Uterus (tissue), 4 donors: ENCODE measurements at places on chromosomes 3 and 15. TPM values are rescaled to one million over a fixed set of nuclear protein-coding genes. Genes with fewer than 3 reads are reported as not detected.

DNA sequence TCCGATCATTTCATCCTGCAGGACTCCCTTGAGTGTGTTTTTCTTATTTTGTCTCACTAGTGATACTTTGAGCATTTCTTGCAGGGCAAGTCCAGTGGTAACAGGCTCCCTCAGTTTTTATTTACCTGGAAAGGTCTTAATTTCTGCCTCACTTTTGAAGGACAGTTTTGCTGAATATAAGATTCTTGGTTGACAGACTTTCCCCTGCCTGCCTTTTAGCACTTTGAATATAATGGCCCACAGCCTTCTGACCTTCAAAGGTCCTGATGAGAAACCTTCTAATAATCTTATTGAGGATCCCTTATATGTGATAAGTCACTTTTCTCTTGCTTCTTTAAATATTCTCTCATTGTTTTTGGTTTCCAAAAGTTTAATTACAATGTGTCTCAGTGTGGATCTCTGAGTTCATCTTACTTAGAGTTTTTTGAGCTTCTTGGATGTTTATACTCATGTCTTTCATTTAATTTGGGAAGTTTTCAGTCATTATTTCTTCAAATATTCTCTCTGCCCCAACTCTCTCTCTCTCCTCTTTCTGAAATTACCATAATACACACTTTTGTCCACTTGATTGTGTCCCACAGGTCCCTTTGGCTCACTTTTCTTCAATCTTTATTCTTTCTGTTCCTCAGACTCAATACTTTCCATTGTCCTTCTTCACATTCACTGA, 36.3 kb upstream of the ARIH1 start:
- no peak for DNase-seq

GPR149 gene
- total RNA-seq = not detected

GRCh38 chr3:43378066-43378935, 92.0 kb downstream of the SNRK start:
- DNase-seq = no peak

- DNase-seq = no peak
Observed at GRCh38 chr15:59553879-59554735, 57.5 kb upstream of the GCNT3 start.

AGTR1 gene
- 41.2 TPM for total RNA-seq

DNA sequence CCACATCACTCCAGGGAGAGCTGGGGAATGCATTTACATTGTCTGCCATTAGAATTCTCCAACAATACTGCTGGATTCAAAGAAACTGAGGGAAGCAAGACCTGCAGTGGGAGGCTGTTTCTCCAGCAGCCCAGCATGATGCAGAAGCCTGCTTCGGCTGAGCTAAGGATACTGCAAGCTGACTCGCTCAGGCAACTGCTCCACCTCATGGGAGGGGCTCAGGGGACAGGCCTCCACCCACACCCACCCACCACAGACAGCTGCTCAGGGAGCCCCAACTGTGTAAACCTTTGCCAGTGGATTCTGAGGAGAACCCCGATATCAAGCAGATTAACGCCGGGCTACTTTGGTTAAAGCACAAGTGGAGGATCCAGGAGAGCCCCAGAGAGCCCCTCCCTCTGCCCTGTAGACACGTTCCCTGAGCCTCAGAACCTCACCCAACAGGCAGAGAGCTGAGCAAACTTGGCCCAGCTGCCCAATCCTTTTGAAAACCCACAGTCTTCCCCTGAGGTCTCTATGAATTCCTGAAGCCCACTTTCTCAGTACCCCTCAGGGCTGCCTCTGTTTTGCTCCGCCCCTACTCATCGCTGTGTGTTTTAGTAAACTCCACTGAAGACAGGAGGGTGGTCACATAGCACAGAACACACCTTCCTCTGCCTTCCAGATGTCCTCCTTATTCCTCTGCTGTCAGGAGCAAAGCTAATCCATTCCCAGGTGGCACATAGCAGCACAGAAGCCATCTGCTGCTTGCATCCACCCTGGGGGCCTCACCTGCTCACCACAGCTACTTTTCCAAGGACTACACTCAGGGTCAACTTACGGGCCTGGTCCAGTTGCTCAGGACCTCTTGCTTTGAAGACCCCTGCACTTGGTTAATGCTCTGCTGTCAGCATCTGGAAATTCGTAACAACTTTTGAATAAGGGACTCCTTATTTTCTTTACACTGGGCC, 269.0 kb downstream of the ABHD5 start:
- DNase-seq = no peak

GRCh38 chr15:96058103-96058851, 272.2 kb upstream of the NR2F2 start:
- DNase-seq = no peak

DNA sequence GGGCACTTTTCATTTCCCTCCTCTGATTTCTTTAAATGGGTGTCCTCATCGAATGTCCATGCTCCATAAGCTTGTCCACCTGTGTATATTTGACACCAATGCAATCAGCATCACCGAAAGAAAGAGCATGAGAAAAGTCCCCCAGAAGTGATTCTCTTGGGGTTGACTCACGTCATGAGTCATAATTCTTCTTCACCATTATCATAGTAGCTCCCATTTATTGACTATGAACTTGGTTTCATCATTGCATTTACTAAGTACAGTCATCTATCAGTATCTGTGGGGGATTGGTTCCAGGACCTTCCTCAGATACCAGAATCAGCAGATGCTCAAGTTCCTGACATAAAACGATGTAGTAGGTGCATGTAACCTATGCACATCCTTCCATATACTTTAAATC, 372.5 kb upstream of the CFAP20DC start:
- no peak for DNase-seq

DNA sequence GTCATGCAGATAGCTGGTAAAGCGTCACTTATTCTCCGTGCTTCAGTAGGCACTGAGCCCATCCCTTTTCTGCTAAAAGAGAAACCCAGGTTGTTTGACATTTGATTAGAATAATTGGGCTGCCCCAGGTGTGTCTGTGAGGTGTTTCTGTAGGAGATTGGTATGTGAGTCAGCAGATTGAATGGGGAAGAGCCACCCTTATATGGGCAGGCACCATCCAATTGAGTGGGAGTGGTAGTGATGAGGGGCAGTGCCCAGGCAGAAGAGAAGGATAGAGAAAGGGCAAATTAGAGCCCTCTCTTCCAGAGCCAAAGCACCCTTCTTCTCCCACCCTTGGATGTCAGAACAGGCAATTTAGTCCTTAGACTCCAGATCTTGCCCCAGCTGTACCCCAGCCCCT, 384.3 kb upstream of the GBE1 start:
- DNase-seq = no peak

- DNase-seq = no peak
Observed at GRCh38 chr3:100548053-100548452, 55.6 kb downstream of the TMEM45A start.

GRCh38 chr15:67472957-67473356, 48.0 kb upstream of the C15orf61 start:
- DNase-seq = no peak

- DNase-seq = no peak
Observed at GRCh38 chr3:4724051-4724629, 231.0 kb downstream of the ITPR1 start.

DNA sequence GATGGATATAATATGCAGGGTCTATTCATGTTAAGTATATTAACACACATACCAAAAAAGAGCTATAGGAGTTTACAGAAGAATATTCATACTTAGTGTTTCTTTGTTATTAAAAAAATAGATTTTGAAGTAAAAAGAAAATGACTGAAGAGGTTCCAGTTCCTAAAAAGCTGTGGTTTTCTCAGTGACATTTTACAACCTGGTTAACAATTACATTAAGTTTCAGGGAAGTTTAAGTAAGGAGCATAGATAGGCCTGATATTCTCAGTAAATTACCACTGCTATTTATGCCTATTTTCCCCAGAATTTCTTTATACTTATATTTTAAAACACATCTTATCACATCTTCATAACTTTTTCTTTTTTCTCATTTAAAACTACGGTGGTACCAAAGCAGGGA, 43.6 kb upstream of the SPTSSB start:
- no peak for DNase-seq

DNA sequence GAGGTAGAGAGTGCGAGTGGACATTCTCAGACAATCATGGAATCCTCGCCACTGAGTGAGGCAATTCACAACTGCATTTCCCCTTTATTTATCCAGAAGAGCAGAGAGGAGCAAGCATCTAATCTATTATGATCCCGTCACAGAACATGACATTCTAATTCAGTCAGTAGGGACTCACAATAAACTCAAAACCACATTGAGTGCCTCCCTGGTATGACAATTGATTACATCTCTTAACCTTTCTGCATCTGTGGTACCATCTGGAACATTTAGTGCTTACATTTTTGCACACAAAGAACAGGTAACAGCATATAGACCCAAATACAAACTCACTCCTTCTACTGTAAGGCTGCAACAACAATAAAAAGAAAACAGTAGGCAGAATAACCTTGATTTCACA, 517.2 kb downstream of the GBE1 start:
- DNase-seq = no peak

SPINT1 gene
- 38.1 TPM for total RNA-seq

DNA sequence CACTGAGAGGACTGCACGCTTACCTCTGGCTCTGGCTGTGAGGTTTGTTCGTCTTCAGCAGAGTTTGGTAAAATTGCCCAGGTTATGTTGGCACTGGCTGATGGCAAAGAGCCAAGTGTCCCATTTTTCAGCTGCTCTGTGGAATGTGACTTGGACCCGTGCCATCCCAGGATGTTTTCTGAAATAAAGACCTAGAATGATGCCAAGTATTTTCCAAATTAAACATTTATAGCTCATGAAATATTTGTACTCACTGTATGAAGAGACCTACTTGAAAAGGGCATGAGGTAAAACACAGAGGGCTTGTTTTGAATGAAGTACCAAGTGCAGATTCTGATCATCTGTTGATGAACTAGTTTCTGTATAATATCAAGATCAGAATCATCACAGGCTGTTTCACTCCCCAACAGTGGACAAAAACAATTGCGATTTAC, 200.5 kb downstream of the STT3B start:
- DNase-seq = peak; percentile 27

DNA sequence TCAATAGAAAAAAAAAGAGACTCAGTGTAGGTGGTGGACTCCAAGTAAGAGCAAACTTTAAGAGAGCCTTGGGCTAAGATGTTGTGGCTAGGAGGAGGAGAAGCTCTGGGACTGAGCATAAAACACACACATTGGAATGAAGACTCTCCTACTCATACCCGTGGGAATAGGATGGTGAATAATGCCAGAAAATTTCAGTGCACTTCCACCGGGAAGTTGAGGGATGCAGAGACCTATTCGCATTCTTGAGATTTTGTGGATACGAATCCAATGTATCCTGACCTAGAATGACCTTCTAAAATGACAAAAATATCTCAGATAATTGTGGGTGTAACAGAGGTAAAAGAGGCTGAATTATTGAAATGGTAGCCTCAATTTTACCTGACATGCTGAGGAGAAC, 388.7 kb upstream of the SGO1 start:
- no peak for DNase-seq

MESP1 gene
- total RNA-seq = 2.7 TPM

SLC35A5 gene
- 42.6 TPM for total RNA-seq

DNA sequence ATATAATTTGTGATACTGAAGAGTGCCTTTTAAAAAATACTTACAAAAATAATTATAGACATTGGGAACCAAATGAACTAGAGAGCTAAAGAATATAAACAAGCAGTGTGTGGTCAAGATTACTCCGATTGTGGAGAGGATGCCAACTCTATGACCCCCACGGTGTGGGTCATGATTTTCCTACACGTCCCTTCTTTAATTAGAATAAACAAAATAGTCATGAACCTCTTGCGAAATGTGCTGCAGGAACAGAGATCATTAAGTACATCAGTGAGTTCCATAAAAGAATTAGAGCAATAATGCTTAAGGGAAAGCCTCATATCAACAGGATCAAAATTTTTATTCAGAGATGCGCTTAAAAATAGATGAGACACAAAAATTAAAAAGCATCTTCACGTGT, 476.6 kb upstream of the ROBO1 start:
- no peak for DNase-seq

AGBL1 gene
- total RNA-seq = not detected

MYZAP gene
- total RNA-seq = 18.8 TPM

ITGA11 gene
- total RNA-seq = 37.3 TPM

GRCh38 chr3:32261545-32261944, 23.1 kb downstream of the CMTM8 start:
- DNase-seq = no peak

GRCh38 chr3:38731522-38731921, 82.0 kb upstream of the SCN5A start:
- no peak for DNase-seq

CYP1A2 gene
- not detected for total RNA-seq

- no peak for DNase-seq
Observed at GRCh38 chr15:33357845-33358244, 47.1 kb downstream of the RYR3 start.

DNA sequence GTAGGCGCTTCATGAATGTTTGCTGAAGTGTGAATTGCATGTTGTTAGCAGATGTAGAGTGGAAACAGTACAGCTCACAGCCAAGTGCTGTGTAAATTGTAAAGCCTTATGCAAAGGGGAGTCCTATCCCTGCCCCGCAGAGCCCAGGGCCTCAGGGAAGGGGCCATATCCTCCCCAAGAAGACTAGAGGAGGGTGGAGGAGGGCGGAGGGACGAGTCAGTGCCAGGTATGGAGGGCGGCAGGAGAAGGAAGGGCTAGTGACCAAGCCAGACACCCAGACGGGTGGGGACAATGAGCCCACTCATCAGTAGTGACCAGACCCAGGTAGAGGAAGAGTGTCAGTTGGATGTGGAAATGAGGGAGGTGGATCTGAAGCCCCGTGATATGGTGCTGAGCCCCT, 45.2 kb downstream of the ZNF710 start:
- DNase-seq = no peak

- no peak for DNase-seq
Observed at GRCh38 chr3:48612309-48612708, 2.9 kb upstream of the UQCRC1 start.

LCTL gene
- not detected for total RNA-seq

NR2E3 gene
- total RNA-seq = not detected

DNA sequence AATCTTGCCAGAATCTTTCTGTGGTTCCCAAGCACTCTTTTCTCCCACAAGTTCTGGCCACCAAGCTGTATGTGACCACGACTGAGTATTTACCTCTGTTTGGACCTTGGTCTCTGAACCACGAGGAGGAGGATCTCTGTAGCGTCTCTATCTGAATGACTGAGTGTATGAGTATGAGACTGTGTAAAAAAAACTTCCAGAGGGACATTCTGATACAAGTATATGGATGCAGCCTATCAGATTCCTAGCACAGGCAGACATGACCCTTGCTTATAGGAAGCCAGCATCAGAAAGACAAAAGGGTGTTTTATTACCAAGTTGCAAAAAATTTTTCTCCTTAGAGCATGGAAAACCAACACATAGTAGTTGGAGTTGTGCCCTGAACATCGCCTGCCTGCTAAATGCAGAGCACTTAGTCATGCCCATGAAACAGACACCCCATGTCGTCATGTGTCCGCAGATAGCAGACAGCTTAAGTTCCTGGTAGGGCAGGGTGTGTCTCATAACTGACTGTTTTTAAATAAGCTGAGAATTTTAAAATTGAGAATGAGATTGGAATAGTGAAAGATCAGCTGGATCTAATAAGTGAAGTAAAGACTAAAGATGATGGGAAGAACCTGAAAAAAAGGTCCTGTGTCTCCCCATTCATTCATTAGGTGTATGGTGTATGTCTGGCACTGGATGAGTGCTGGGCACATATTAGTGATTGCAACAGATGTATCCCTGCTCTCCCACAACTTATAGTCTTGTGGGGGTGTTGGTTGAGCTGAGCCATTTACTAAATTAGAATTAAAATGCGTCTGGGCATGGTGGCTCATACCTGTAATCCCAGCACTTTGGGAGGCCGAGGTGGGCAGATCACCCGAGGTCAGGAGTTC, 30.9 kb downstream of the DAG1 start:
- DNase-seq = peak; percentile 77

LRRC49 gene
- total RNA-seq = 18.5 TPM

THAP10 gene
- total RNA-seq = 1.8 TPM
